NCI-H524 (cell line): ENCODE measurements at places on chromosomes 2 and 18.

GRCh38 chr2:222319586-222320435 lies 21.0 kb upstream of the PAX3 start:
- DNase-seq: peak; percentile 39

- DNase-seq: no peak
These were observed 2.1 kb downstream of the CTDP1 start for GRCh38 chr18:79681484-79682387.

GRCh38 chr2:113692698-113693428 lies 63.6 kb downstream of the SLC35F5 start:
- no peak for DNase-seq

DNA sequence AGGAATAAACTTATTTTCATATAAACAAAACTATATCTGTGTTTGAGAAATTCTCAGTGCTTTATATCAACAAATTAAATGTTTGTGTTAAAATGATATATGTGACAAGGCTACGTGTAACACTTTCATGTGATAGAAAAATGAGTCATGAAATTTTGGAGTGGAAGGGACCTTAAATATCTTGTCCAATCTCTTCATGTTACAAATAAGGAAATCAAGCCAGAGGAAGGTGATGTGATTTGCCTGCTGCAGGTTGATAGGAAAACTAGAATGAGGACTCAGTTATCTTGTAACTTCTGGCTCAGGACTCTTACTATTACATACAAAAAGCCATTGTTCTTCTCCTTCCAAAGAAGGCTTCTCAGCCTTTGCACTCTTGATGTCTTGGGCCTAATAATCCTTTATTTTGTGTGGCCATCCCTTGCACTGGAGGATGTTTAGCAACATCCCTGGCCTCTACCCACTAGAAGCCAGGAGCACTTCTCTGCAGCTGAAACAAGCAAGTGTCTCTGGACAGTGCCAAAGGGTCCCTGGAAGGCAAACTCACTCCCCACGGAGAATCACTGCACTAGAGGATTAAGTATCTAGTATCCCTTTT lies 43.0 kb upstream of the NARS1 start:
- no peak for DNase-seq

- DNase-seq: no peak
These were observed 105.8 kb upstream of the LYPD6 start for GRCh38 chr2:149224543-149224942.

DNA sequence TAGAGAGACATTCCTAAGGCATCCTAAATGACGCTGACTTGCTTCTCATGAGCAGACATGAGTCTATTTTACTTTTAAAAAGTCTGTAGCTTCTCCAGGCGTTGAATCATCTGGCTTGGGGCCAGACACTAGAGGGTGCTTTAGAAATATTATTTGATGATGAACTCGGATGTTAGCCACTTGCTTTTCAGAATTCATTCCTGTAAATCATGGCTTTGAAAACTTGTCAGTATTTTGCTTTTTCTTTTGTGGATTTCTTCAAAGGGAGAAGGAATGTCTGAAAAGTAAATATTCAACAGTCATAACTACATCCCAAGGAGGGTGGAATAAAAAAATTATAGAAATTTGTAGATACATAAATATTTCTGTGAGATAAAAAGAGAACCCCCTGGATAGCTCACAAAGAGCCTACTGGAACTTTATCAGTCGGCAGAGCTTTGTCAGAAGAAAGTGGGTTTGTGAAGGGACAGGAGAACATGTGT lies 370.8 kb downstream of the OSR1 start:
- peak; percentile 72 for DNase-seq

DNA sequence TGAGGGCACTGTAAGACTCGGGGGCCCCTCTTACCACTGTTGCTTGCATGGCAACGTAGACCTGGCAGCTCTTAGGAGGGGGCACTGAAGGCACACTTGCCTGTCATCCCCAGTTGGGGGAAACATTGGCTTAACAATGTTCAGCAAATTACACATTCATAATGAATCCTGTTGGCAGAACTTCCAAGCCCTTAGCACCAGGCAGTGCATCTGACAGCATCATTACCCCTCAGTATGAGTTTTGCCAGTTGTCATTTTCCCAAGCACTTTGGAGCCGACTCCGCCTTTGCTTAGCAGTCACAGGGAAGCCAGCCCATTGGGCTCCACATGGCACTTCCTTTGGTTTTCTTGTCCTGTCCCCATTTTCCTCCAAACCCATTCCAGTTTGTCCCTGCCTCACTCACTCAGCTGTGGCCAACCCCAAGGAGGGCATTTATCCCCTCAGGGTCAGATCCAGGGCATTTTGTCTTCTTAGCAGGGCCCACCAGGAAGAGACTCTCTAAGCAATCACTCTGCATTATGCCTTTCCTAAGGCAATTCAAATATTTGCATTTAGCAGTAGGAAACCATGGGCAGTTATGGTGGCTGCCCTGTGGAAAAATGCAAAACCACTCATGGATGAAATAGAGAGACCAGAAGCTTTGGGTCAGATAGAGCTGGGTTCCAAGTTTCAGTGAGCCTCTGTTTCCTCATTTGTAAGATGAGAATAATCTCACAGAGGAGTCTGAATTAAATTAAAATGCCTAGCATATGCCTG lies 73.9 kb downstream of the VSNL1 start:
- DNase-seq: no peak
